ENCODE measurements at places on chromosomes 2 and 18. TPM values are rescaled to one million over a fixed set of nuclear protein-coding genes. Genes with fewer than 3 reads are reported as not detected.

GKN1 gene
- not detected for total RNA-seq

SYT4 gene
- total RNA-seq: not detected

SPR gene
- total RNA-seq: 46.5 TPM

IL36B gene
- not detected for total RNA-seq

SNTG2 gene
- total RNA-seq: not detected

UGT1A9 gene
- total RNA-seq: not detected

LINC00305 gene
- total RNA-seq: not detected

CRACDL gene
- total RNA-seq: 8.7 TPM

TMEM127 gene
- total RNA-seq: 13.9 TPM

ADAM23 gene
- total RNA-seq: 18.4 TPM

LRP1B gene
- total RNA-seq: 0.18 TPM

PLA2R1 gene
- 20.0 TPM for total RNA-seq

HRH4 gene
- total RNA-seq: not detected

EPB41L3 gene
- 147 TPM for total RNA-seq

GCG gene
- total RNA-seq: not detected

FBXO48 gene
- 0.28 TPM for total RNA-seq

GAREM1 gene
- 1.9 TPM for total RNA-seq

SIGLEC15 gene
- total RNA-seq: not detected

TCF7L1 gene
- total RNA-seq: 5.1 TPM

RMDN2 gene
- total RNA-seq: 2.4 TPM

GPBAR1 gene
- total RNA-seq: under 0.01 TPM

CFAP65 gene
- under 0.01 TPM for total RNA-seq

ZSCAN30 gene
- 9.6 TPM for total RNA-seq
